ENCODE measurements at places on chromosomes 5 and 9. TPM values are rescaled to one million over a fixed set of nuclear protein-coding genes. Genes with fewer than 3 reads are reported as not detected.

Gene IRGM
- total RNA-seq: not detected

Gene FTMT
- not detected for total RNA-seq

DNA sequence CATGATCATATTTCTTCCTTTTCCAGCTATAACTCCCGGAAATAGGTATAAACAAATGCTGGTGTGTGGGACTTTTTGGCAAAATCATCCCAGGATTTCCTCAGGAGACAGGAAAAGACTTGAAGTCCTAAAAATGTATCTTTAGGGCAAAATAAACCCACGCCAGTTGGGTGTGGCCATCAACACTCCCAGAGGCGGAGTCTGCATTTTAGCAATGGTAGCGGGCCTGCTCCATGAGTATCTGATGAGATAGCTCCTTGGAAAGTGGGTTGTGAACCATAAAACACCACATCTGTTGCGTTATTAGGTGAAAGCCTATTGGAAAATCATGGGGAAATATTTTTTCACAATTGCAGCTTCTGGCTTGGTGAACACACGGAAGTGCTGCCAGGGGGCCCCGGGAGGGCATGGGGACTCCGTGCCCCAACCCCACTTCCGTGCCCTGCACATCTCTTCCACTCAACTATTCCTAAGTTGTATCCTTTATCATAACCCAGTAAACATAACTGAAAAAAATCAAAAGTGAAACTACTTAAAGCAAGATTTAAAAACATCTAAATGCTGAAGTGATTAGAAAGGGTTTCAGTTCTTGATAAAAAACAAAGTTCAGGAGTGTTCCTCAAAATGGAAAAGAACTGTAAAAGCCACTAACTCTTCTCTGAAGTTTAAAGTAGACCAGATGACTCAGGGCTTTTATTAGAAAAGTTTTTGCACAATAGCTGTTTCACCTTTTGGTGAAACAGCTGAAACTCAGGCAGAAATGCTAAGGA lies 111.2 kb downstream of the LRRC70 start:
- no peaks in the 10 kb centered on the region for H3K27me3 ChIP-seq
- no peak for DNase-seq
- no peaks in the 10 kb centered on the region for H3K4me1 ChIP-seq
- H3K4me3 ChIP-seq: no peak overlapping the region

Gene GADD45G
- 4.5 TPM for total RNA-seq

Gene ARID3C
- total RNA-seq: not detected

DNA sequence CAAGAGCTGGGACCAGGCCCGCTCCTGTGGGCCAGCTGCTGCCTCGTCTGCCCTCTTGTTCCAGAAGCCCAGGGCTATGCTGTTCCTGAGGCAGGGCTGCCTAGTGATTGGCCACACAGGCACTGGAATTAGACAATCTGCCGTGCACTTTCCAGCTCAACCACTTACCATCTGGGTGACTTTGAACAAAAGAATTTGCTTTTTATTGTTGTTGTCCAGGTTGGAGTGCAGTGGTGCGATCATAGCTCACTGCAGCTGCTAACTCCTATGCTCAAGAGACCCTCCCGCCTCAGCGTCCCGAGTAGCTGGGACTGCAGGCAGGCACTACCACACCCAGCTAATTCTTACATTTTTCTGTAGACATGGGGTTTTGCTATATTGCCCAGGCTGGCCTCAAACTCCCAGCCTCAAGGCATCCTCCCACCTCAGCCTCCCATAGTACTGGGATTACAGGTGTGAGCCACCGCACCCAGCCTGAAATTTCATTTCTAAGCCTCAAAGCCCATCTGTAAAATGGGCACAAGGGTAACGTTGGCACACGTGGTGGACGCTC lies 1.2 kb upstream of the NEK6 start:
- H3K36me3 ChIP-seq: no peaks in the 10 kb centered on the region
- H3K4me3 ChIP-seq: no peak overlapping the region
- H3K4me1 ChIP-seq: no peaks in the 10 kb centered on the region
- no peak for DNase-seq
- H3K27me3 ChIP-seq: no peaks in the 10 kb centered on the region

GRCh38 chr5:158463938-158464337 lies 605.0 kb upstream of the CLINT1 start:
- no peaks in the 10 kb centered on the region for H3K27me3 ChIP-seq
- no peak overlapping the region for H3K27ac ChIP-seq
- no peak for DNase-seq
- H3K36me3 ChIP-seq: no peaks in the 10 kb centered on the region
- H3K4me1 ChIP-seq: peaks cover 5% of the 10 kb centered on the region
- no peak overlapping the region for H3K4me3 ChIP-seq

Gene KIAA1958
- 6.2 TPM for total RNA-seq

- no peaks in the 10 kb centered on the region for H3K36me3 ChIP-seq
- DNase-seq: no peak
- no peaks in the 10 kb centered on the region for H3K27me3 ChIP-seq
- peaks cover 2% of the 10 kb centered on the region for H3K4me1 ChIP-seq
These were observed 117.3 kb downstream of the GDNF start for GRCh38 chr5:37722236-37723161.

DNA sequence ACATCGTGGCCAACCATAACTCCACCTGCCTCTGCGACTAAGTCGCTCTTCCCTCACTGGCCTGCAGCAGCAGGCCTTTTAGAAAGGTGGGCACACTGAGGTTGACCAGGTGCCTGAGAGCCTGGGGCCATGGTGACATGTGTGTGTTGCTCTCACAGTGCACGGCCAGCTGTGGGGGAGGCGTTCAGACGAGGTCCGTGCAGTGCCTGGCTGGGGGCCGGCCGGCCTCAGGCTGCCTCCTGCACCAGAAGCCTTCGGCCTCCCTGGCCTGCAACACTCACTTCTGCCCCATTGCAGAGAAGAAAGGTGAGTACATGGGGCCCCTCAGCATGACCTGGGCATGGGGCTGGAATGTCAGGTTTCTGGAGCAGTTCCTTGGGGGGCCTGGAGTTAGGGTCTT lies 104.5 kb upstream of the ICE1 start:
- no peak overlapping the region for H3K4me3 ChIP-seq
- H3K27me3 ChIP-seq: no peaks in the 10 kb centered on the region
- no peak for DNase-seq
- no peak overlapping the region for H3K27ac ChIP-seq

DNA sequence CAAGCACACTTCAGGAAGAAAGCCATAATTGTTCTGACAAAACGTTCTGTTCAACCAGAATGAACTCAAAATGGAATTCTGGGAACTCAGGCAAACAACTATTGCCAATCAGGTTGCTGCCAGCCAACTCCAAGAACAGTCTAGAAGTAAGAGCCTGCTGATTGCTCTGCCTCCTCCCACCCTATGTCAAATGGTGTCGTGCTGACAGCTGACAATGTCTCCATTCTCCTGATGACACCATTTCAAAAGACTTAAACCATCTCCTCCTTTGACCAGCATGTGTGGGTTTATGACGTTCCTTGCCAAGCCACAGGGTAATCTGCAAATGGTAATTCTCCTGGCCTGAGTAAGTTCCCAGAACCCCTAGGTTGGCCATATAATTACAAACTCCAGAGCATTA lies 21.9 kb upstream of the PLIN2 start:
- H3K27me3 ChIP-seq: no peaks in the 10 kb centered on the region
- H3K27ac ChIP-seq: no peak overlapping the region
- H3K4me1 ChIP-seq: no peaks in the 10 kb centered on the region
- no peak overlapping the region for H3K4me3 ChIP-seq
- H3K36me3 ChIP-seq: no peaks in the 10 kb centered on the region

- H3K36me3 ChIP-seq: no peaks in the 10 kb centered on the region
- no peak for DNase-seq
These were observed 998.8 kb downstream of the MAT2B start for GRCh38 chr5:164504141-164504772.

DNA sequence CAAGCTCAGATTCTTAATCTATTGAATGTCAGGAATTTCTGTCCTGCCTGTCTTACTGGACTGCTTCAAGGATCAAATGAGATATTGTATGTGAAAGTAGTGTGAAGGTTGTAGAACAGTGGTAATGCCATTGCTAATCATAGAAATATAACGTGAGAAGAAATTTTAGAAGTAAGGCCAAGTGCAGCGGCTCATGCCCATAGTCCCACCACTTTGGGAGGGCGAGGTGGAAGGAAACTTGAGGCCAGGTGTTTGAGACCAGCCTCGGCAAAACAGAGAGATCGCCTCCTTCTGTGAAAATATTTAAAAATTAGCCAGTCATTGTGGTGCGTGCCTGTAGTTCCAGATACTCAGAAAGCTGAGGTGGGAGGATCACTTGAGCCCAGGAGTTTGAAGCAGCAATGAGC lies 5.1 kb upstream of the HSPA5 start:
- DNase-seq: peak; percentile 25
- H3K4me3 ChIP-seq: no peak overlapping the region
- no peaks in the 10 kb centered on the region for H3K4me1 ChIP-seq
- no peak overlapping the region for H3K27ac ChIP-seq

Gene PLPP7
- 9.5 TPM for total RNA-seq

Gene DMRT3
- 1.2 TPM for total RNA-seq

DNA sequence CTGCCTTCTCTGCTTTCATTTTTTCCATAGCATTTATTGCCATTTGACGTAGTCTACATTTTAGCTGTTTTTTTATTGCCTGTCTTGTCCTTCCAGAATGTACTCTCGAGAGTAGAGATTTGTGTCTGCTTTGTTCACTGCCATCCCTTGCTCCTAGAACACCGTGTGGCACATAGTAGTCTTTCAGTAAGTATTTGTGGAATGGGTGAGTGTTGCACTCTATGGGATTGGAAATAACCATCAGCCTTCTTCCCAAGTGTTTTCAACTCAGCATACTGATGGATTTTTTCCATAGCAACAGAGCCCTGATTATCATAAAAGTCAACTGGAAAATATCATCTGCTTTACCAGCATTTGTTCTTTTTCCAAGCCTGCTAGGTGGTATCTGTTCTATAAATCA lies 462.6 kb downstream of the ENC1 start:
- H3K4me3 ChIP-seq: no peak overlapping the region
- no peaks in the 10 kb centered on the region for H3K27me3 ChIP-seq
- H3K27ac ChIP-seq: no peak overlapping the region
- DNase-seq: no peak
- H3K36me3 ChIP-seq: no peaks in the 10 kb centered on the region

Gene CD74
- total RNA-seq: 677 TPM

DNA sequence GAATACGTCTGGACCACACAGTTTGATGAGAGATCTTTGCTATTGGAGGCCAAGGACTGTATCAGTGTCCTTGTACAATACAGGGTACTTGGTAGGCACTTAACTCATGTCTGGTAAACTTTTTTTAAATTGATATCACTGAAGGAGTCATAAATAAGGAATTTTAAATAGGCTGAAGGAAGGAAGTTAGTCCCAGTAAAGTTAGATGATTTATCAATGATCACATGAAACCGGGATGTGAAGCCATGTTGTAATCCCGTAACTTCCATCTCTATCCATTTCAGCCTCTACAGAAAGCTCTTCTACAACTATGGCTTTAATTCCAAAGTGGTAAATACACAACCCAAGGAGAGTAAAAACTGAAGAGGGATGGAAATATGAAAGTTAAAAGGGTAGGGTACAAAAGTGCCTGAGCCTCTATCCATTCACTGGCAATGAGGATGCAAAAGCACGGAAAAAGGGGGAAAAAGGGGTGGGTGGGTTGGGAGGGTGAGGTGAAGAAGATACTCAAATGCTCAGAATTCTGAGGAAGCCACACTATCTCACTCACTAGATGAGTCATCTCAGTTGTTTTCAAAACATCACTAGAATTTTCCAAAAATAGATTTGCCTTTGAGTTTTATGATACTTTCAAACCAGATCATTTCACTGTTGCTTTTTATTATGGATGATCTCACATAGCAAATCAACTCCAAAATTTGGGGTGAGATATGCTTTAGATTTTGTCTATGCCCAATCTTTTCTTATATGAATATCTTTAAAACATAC lies 1053.5 kb downstream of the NR2F1-AS1 start:
- H3K4me1 ChIP-seq: no peaks in the 10 kb centered on the region
- no peak for DNase-seq
- no peak overlapping the region for H3K4me3 ChIP-seq
- H3K27ac ChIP-seq: no peak overlapping the region

Gene GABRA6
- total RNA-seq: not detected

GRCh38 chr5:158641016-158641415 lies 458.7 kb downstream of the EBF1 start:
- no peaks in the 10 kb centered on the region for H3K4me1 ChIP-seq
- H3K27ac ChIP-seq: no peak overlapping the region
- no peak for DNase-seq
- no peaks in the 10 kb centered on the region for H3K27me3 ChIP-seq
- no peak overlapping the region for H3K4me3 ChIP-seq
- no peaks in the 10 kb centered on the region for H3K36me3 ChIP-seq

Gene PCDHA7
- 0.32 TPM for total RNA-seq

DNA sequence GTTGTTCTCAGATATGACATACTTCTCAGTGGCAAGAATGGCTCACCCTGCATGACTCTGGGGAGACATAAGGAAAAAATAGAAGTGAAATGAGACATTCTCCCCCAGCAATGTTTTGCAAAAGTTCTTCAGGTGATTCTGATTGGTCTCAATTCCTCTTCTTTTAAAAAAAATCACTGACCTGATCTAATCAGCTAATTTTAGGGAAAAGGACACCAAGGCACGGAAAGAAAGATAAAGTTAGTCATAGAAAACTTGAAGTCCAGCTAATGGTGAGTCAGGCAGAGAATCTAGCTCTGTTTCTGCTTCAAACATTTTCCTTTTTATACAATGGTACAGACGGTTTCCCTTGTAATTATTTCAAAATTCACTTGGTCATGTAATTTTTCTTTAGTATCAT lies 1018.9 kb upstream of the ARRDC3 start:
- H3K4me1 ChIP-seq: no peaks in the 10 kb centered on the region
- no peak overlapping the region for H3K4me3 ChIP-seq
- DNase-seq: no peak
- no peaks in the 10 kb centered on the region for H3K27me3 ChIP-seq
- no peak overlapping the region for H3K27ac ChIP-seq

DNA sequence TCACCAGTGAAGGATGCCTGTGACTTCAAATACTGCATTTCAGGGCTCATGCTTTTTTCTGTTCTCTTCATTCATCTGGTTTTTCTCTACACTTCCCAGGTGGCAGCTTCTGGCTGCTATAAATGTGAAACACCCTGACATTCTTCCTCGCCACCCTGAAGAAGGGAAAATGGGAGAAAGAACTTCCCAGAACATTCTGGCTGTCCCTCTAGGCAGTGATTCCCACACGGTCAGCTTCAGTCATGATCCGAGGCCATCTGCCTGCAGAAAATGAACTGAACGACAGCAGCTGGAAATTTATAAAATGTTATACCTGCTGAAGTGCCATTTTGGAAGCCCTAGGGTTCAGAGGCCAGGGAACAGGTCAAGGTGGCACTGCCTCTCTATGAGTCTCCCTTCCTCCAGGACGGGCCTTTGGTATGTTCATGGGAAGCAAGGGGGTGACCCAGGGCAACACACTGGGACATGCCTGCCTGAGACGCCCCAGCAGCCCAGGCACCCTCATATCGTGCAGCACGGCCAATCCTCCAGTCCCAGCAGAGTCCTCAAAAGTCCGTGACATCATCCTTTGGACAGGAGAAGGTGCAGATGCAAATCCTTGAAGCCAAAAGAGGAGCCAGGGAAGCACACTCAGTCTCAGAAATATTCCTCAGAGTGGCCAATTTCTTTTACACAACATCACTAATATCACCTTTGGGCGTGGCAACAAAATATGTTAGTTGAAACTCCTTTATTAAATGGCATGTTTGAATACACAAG lies 107.1 kb downstream of the SEMA5A start:
- peaks cover 3% of the 10 kb centered on the region for H3K36me3 ChIP-seq
- no peak overlapping the region for H3K27ac ChIP-seq
- DNase-seq: no peak
- H3K4me3 ChIP-seq: no peak overlapping the region
- H3K27me3 ChIP-seq: no peaks in the 10 kb centered on the region
- H3K4me1 ChIP-seq: no peaks in the 10 kb centered on the region

Measured in aorta (tissue), 5 donors.